ENCODE measurements at places on chromosomes 12 and 14. TPM values are rescaled to one million over a fixed set of nuclear protein-coding genes. Genes with fewer than 3 reads are reported as not detected.

DNA sequence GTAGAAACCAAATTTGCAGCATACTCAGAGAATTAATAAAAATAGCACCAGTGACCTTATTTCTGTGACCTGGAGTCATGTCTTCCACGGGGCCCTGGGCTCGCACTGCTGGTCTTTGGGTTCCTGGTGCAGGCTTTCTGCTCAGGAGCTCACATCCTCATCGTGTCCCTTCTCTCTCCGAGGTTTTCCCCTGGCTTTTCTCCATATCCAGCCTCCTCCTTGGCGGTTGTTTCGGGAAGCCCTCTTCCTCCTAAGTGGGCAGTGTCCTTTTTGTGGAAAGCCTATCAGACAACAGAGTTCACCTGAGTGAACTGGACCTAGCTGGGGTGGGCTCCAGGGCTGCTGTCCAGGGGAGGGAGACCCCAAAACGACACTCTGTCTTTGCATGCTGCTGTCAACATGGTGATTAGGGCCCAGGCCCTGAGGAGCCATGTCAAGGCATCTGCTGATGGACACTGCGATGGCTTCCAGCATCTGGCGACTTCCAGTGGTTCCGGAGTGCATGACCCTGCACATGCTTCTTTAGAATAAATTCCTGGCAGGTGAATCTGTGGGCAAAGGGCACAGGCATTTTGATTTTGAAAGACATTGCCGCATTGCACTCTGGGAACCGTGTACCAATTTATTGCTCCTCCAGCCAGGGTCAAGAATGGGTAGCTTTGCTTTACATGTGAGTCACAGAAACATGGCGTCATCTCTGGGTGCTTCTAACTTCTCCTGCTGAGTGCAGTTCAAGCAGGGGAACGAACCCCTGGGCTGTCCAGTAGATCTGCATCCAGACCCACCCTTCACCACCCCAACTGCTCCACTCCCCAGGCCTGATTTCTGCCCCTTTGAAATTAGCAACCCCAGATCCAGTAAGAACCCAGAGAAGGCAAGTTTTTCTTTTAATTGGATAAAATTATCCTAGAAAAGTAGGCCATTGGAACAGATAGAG, 136.8 kb downstream of the ADGRD1 start:
- DNase-seq, result no peak

GRCh38 chr12:128265566-128265965, 1.4 kb upstream of the TMEM132C start:
- no peak for DNase-seq

RNF212B gene
- total RNA-seq, result not detected

- no peak for DNase-seq
These were observed 13.9 kb downstream of the COPZ1 start for GRCh38 chr12:54338698-54339296.

- DNase-seq, result no peak
These were observed 89.8 kb downstream of the WSCD2 start for GRCh38 chr12:108218921-108219320.

DNA sequence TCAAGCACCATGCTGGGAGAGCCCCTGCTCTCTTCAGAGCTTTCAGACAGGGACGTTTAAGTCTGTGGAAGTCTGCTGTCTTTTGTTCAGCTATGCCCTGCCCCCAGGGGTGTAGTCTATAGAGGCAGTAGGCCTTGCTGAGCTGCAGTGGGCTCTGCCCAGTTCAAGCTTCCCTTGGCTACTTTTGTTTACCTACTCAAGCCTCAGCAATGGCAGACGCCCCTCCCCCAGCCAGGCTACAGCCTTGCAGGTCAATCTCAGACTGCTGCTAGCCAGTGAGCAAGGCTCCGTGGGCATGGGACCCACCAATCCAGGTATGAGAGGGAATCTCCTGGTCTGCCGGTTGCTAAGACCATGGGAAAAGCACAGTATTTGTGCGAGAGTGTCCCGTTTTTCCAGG, 37.4 kb upstream of the C12orf71 start:
- DNase-seq, result no peak

DNA sequence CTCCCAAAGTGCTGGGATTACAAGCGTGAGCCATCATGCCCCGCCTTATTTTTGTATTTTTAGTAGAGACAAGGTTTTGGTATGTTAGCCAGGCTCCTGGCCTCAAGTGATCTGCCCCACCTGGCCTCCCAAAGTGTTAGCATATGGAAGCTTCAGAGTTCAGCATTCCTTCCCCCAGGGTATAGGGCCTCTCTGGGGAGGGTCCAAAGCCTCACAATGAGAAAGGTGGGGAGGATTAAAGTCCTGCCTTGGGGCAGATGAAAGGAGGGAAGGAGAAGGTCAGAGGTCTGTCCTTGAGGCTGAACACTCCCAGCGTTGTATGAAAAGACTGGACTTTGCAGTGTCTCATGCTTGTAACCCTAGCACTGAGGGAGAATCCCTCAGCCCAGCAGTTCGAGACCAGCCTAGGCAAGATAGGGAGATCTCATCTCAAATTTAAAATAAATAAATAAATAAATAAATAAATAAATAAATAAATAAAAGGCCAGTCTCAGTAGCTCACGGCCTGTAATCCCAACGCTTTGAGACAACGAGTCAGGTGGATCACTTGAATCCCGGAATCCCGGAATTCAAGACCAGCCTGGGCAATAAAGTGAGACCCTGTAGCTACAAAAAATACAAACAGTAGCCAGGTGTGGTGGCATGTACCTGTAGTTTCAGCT, 22.0 kb upstream of the RCOR1 start:
- DNase-seq, result no peak

GRCh38 chr12:62802984-62803383, 132.0 kb downstream of the PPM1H start:
- DNase-seq, result no peak

PLEK2 gene
- 30.7 TPM for total RNA-seq

DNA sequence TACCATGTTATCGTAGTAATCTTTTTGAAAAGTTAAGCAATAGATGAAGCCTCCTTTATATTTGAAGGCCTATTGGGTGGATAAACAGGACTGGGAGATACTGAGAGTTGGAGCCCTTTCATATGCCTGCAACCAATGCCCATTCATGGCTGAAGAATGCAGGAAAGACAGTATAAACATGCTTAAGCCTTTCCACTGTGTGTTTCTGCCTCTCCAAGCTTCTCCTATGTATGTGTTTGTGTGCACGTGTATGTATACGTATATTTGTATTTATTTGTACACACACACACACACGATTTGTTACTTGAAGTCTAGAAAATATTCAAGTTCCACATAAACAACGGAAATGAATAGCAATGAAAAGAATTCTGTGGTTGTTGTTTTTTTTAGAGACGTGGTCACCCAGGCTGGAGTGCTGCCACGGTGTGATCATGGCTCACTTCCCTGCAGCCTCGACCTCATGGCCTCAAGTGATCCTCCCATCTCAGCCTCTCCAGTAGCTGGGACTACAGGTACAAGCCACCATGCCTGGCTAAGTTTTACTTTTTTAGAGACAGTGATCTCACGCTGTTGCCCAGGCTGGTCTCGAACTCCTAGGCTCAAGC, 1453.5 kb downstream of the AACS start:
- DNase-seq, result no peak

GRCh38 chr14:96268431-96269358, 12.7 kb downstream of the BDKRB1 start:
- peak; percentile 92 for DNase-seq

GRCh38 chr12:31959161-31959700, at the start of gene RESF1:
Gene RESF1, plus strand, starts transcription at chr12:31959415. Its CDS starts 21,541 bp downstream, at chr12:31980956.
- DNase-seq, result peak; percentile 89

DNA sequence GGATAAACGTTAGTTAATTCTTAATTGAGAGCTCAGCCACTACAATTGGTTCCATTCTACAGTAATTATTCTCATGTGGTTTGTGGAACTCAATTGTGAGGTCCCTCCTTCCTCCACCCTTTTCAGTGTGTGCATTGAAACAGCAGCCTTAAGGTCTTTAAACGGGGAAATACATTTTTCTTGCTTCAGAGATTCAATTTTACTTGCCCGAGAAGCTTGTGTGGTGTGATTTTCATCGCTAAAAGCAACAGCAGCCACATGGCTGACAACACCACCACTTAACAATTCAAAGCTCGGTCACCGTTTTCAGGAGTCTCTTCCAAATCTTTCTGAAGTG, 733 bp upstream of the PPFIBP1 start:
- no peak for DNase-seq

BCL2L2 gene
- 69.9 TPM for total RNA-seq

GRCh38 chr14:74401504-74402241, 24.3 kb downstream of the SYNDIG1L start:
- peak; percentile 76 for DNase-seq

TEX52 gene
- not detected for total RNA-seq

CELA1 gene
- not detected for total RNA-seq

NKX2-8 gene
- total RNA-seq, result not detected

EPYC gene
- not detected for total RNA-seq

NEMF gene
- 75.7 TPM for total RNA-seq

GRCh38 chr12:96766232-96766631, 140.8 kb upstream of the NEDD1 start:
- DNase-seq, result no peak

CBLN3 gene
- total RNA-seq, result 1.4 TPM

- no peak for DNase-seq
These were observed 26.3 kb upstream of the TC2N start for GRCh38 chr14:91893669-91894068.

- DNase-seq, result no peak
These were observed 25.1 kb upstream of the CDK17 start for GRCh38 chr12:96425321-96425720.

SLC8A3 gene
- 1.1 TPM for total RNA-seq

- no peak for DNase-seq
These were observed 883.7 kb upstream of the TMEM132C start for GRCh38 chr12:127383281-127383680.
